ENCODE measurements at places on chromosomes 3 and 15.
A peak's percentile ranks its signal among the peaks of the same experiment; 100 is the strongest.

DNA sequence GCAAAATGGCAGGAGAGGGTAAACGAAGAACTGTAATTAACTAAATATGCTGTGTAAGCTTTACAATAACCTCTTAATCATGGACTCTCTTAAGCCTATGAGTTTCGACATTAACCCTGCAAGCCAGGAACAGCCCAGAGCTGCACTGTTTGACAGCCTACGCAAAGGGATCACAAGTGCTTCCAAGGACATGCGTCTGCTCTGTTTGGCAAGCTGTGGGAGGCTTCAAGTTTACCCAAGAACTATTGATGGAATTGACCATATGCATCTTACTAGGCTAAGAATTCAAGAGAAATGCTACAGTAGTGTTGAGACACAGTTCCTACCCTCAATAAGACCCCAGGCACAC, 66.0 kb downstream of the PDZRN3 start:
- DNase-seq, result no peak

DNA sequence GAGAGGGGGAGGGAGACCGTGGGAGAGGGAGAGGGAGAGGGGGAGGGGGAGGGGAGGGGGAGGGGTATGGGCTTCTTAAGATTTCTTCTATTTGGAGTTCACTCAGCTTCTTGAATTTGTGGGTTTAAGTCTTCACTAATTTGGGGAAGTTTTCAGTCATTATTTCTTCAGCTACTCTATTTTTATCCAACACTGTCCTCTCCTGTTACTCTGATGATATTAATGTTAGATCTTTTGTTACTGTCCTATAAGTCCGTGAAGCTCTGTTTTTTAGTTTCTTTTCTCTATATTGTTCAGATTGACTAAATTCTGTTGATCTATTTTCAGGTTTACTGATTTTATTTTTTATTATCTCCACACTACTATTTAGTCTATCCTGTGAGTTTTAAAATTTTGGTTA, 351.5 kb upstream of the TPM1 start:
- DNase-seq, result no peak

- DNase-seq, result no peak
Observed at GRCh38 chr3:108415661-108416060, 94.7 kb downstream of the MYH15 start.

DNA sequence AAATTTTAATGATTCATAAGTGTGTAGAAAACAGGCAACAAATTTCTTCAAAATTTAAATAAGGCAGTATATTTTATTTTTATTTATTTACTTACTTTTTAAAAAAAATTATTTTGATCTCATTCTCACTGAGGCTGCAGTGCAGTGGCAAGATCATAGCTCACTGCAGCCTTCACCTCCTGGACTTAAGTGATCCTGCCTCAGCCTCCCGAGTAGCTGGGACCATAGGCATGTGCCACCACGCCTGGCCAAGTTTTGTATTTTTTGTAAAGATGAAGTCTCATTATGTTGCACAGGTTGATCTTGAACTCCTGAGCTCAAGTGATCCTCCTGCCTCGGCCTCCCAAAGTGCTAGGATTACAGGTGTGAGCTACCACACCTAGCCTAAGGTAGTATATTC, 61.2 kb upstream of the XRN1 start:
- no peak for DNase-seq

- DNase-seq, result peak; percentile 22
Observed at GRCh38 chr3:61381745-61382392, 130.6 kb upstream of the FHIT start.

- DNase-seq, result peak; percentile 81
Observed at GRCh38 chr15:42736793-42737528, at the start of gene CDAN1. TSS of gene CDAN1 (minus strand) at chr15:42737128. CDS start at chr15:42737102, 26 bp downstream.

GRCh38 chr3:5758699-5759098, 571.2 kb downstream of the EDEM1 start:
- DNase-seq, result no peak

GRCh38 chr3:196736670-196737374, 2.8 kb upstream of the PAK2 start:
- no peak for DNase-seq

GRCh38 chr3:182861348-182861747, 68.0 kb downstream of the ATP11B start:
- DNase-seq, result no peak

- no peak for DNase-seq
Observed at GRCh38 chr3:73563896-73564582, 60.7 kb downstream of the PDZRN3 start.

- peak; percentile 42 for DNase-seq
Observed at GRCh38 chr3:140189976-140190375, 255.0 kb downstream of the CLSTN2 start.

GRCh38 chr3:58899159-58899952, 150.5 kb downstream of the CFAP20DC start:
- no peak for DNase-seq

DNA sequence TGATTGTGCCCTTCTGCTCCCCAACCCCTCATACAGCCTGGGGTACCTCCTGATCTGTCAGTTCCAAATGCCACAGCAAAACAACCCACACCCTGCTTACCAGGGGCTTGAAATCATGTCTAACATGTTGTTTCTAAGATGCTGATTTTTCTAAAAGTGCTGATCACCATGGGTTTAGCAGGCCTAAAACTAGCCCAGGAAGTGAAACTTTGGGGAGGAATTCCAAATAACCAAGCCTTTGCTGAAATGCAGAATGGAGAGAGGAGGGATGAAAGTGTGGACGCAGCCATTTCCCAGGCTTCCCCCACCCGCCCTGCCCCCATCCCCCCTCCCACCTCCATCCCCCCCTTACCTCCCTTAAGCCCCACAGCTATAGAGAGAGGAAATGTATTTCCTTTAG, 2.0 kb upstream of the HRH1 start:
- DNase-seq, result no peak

DNA sequence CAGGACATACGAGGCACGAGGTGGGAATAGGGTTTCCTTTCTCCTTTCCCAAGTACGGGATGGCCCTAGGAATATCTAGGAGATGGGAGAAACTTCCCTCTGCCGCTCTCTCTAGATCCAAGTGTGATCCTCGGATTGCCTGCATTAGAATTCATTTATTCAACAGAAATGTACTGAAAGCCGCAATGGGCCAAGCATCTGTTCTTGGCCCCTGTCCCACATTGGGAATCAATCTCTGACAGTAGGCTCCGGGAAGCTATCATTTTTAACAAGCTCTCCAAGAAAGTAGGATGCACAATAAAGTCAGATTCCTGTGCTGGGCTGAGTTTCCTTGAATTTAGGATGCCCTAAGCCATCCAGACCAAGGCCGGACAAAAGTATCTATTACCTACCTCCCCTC, 37.2 kb upstream of the CA12 start:
- DNase-seq, result no peak

GRCh38 chr3:43036621-43037423, 57.7 kb downstream of the GASK1A start:
- no peak for DNase-seq

DNA sequence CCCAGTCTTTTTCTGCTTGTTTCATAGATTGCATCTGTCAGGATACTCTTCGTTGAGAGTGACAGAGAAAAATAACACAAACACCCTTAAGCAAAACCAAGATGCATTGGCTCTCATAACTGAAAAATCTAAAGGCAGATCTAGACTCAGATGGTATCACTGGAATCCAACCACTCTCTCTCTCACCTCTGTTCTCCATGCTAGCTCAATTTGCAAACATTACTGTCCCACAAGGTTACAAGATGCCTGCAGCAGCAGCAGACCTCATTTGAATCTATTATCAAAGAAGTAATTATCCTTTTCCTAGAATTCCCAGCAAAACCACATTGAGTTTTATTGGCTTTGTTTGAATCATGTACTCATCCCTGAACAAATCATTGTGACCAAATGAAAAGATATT, 19.1 kb upstream of the PCOLCE2 start:
- no peak for DNase-seq

GRCh38 chr15:69132977-69133861, 27.2 kb upstream of the GLCE start:
- DNase-seq, result no peak

- DNase-seq, result no peak
Observed at GRCh38 chr3:64422192-64422591, 196.9 kb upstream of the PRICKLE2 start.

DNA sequence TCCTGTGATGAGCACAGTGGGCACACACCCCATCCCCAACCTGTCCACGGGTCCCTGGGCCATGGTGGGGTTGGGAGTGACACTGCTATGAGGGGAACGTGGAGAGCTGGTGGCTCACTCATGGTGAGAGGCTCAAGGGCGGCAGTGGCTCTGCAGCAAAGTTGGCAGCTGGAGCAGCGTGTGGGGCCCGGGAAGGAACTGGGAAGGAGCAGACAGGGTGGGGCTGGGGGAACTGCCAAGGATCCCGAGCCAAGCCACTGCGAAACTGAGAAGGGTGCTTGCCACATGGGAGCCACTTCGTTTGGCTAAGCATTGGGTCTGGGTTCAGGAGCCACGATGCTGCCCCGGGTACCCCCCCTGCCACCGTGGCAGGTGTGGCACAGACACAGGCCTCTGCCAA, 80.1 kb downstream of the SNRK start:
- no peak for DNase-seq

All from NCI-H2081 (cell line).